ENCODE measurements at places on chromosomes 4 and X. TPM values are rescaled to one million over a fixed set of nuclear protein-coding genes. Genes with fewer than 3 reads are reported as not detected.

DDX60 gene
- polyA plus RNA-seq = 1.0 TPM

DNA sequence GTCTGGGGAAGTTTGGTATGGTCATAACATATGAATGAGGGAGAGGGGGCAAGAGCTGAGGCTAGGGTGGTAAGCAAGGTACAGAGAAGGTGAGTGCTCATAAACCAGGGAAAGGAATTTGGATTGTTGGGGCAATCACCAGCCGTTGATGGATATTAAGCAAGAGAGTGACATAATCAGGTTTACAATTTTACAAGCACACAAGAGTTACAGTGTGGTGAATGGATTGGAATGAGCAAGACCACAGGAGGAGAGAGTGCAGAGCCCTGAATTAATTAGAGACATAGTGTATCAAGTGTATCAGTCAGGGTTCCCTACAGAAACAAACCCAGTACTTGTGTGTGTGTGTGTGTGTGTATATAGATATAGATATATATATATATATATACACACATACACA is 18.7 kb upstream of the FMR1NB start:
- no peak for DNase-seq

SSX3 gene
- not detected for polyA plus RNA-seq

DNA sequence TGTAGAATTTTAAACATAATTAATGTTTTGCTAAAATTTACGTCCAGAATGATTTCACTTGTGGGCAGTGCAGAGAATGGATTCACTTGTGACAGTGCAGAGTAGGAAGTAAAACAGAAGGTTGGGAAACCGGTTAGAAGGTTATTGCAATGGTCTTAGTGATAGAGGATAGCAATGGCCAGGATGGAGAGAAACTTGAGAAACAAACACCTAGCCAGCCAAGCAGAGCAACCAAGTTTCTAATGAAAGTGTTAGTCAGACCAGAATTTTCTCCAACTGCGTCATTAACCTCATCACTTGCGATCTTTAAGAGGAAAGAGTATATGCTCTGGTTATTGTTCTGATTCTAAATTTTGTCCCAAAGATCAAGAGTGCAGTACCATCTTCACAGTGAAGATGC is 50.0 kb upstream of the TBC1D9 start:
- DNase-seq = no peak

Measured in brain (organoid and tissue), 16 donors.